ENCODE measurements at places on chromosomes 13 and 19.

DNA sequence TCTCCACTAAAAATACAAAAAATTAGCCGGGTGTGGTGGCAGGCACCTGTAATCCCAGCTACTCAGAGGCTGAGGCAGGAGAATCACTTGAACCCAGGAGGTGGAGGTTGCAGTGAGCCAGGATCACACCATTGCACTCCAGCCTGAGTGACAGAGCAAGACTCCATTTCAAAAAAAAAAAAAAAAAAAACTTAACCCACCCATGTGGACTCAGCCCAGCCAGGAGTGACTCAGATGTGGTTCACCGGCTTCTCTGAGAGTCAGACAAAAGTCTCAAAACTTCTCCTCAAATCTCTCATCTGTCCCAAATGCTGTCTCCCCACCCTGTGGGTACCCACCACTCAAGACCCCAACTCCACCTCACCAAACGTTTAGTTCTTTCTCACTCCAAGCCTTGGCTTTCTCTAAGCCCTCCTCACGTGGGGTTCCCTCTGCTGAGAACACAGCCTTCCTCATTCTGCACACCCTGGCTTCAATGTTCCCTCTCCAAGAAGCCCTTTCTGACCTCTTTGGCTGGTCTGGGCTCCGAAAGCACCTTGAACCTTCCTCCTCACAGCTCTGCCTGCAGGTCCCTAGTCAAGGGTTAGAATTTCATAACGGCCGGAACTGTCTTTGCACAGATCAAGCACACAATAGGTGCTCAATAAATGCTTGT is 11.1 kb upstream of the RAB3A start:
- DNase-seq, result no peak

DNA sequence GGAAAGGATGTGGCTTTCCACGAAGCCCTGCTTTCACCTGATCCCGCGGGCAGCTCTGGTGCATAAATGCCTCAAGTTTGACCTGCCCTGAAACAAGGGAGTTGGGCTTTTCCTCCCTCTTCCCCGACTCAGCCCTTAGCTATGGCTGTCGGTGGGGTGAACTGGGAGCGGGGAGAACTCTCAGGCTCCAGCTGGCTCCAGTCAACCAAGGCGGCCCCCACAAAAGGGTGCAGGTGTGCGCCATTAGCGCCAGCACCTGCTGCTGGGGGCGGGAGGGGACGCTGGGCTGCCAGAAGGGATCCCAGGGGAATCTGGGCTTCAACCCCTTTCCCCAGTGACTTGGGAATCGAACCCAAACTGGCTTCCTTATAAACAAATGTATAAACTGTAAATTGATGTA is 7.1 kb upstream of the DHRS12 start:
- DNase-seq, result no peak

GRCh38 chr13:51255556-51255955 is 33.4 kb downstream of the FAM124A start:
- no peak for DNase-seq

DNA sequence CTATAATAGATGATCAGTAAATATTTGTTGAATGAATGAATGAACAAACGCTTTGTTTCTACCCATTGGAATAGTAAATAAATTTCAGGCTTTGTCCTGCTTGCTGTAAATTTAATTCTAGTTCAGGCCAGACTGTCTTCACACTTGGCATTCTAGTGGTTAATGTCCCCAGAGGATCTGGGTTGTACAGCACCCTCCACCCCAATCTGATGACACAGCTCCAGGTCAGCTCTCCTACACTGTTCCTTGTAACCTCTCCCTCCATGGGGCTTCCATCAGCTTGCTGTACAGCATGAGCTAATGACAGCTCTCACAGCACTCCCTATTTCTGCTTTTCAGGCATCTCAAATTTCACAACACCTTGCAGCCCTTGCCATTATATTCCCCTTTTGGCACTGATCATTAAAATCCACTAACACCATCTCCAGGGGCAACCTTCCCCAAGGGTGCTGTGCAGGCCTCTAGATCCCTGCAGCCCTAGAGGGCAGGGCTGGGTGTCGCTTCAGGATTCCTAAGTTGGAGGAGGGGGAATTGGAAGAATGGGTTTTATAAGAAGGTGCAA is 12.7 kb upstream of the KL start:
- no peak for DNase-seq

DNA sequence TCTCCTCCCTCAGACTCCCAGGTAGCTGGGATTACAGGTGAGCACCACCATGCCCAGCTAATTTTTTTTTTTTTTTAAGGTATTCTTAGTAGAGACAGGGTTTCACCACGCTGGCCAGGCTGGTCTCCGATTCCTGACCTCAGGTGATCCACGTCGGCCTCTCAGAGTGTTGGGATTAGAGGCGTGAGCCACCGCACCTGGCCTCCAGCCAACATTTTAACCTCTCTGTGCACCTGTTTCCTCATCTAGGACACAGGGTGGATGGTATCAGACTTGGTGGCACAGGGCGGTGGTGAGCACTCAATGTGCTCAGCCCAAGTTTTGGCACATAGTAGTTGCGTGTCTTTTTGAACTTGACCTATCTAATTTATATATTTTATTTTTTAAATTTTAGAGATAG is 12.5 kb downstream of the APBA3 start:
- no peak for DNase-seq

GRCh38 chr13:34657716-34658115 is 284.4 kb upstream of the NBEA start:
- DNase-seq, result no peak

Measured in stimulated activated CD4-positive, alpha-beta T cell treated with anti-CD3 and anti-CD28 coated beads, TNF-alpha, amount 100 ng/mL, for 48 hours (primary cell).